Prostate gland (tissue), 2 donors: ENCODE measurements at places on chromosomes 7 and 10.

DNA sequence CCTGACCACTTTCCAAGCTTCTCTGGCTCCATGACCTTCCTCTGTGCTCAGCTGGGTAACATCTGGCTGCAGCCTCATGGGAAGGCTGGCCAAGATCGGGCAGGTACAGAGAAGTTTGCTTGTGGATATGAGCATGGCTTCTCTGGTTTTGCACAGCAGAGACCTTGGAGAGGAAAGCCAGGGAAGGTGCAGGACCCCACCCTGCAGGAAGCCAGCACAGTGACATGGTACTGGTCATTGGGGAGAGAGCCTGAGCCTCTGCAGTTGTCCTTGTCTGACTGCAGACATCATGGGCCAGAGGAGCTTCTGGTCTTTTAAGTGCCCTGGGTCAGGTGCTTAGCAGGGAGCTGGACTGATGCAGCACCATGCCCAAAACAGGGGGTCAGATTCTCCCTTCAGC, 70.6 kb upstream of the LEP start:
- no peak for DNase-seq

- no peak for DNase-seq
Observed at GRCh38 chr10:29239569-29240472, 49.0 kb upstream of the LYZL1 start.

DNA sequence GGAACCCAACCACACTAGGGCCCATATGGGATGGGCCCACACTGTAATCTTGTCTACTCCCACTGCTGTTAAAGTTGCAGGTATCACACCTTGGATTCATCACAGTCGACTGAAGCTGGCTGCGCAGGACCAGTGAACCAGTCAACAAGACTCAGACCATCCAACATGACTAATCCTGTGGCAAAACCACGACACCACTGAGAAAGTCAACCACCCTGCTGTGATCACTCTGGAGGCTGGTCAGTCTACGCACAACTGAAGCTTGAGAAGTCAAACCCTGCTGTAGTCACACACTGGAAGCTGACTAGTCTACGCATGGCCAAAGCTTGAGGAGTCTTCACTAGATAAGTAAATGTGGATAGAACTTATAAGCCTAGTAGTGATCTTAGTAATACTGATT, 9.6 kb upstream of the CYREN start:
- DNase-seq, result no peak

DNA sequence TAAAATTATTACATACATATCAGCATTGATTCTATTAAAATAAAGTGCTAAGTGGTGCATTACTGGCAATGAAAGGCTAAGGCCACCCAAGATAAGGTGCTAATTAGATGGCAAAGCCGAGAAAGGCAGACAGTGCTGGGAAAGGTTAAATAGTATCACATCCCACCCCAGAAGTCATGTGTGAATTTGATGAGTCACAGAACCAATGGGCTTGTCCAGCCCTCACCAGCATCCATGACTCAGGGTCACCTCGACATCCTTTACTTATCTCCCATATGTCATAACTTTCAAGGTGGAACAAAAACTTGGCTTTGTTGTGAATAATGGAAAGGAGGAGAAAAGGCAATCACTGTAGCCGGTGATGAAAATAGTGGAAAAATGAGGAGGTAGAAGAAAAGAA, 459.1 kb downstream of the PLXNA4 start:
- no peak for DNase-seq

DNA sequence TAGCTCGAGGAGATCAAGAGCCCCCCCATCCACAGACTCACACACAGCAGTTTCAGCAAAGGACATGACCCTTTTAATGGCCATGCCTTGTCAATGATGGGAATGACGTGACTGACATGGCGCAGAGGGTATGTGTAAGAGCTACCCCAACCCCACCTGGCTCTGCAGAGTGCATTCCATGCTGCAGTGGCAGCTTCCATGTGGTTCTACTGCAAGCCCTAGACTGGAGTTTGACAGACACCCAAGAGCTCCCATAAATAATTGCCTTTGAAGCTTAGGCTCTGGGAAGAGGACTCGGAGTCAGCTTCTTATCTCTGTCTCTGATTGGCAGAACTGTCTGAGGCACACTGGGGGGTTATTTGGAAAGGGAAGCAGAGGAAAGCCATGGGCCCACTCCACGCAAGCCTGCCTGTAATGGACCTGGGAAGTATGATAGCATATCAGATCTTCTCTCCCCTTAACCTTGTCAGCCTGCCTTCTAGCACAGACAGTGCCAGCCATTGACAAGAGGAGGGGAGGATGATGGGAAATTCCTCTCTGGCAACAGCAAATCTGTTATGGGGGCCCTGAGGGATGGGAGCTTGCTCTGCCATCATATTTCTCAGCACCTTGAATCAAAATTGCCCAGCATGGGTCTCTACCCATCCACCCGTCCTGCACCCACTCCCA, 478.5 kb upstream of the PODXL start:
- no peak for DNase-seq

- DNase-seq, result no peak
Observed at GRCh38 chr10:122564980-122565379, 4.4 kb downstream of the DMBT1 start.

GRCh38 chr10:116866066-116866465, 16.8 kb downstream of the ENO4 start:
- DNase-seq, result no peak

GRCh38 chr7:4841007-4841784, 20.6 kb downstream of the PAPOLB start:
- no peak for DNase-seq

- no peak for DNase-seq
Observed at GRCh38 chr7:99311702-99312101, 14.0 kb upstream of the ARPC1A start.

GRCh38 chr7:22157552-22157951, 199.4 kb downstream of the RAPGEF5 start:
- no peak for DNase-seq

DNA sequence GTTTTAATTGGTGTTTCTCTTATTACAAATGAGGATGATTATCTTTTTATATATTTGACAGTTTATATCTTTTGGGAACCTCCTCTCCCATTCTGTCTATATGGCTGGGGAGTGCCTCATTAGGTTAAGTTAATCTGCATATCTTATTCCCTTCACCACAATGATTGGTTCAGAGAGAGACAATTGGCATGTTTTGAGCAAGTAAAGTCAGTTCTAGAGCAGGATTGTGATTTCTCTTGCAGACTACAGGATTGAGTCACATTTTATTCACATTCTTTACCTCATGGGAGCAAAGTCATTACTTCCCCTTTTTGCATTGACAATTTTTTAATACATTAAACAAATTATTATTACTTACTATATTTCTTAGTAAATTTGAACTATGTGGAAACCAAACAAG, 345.6 kb downstream of the MDFIC start:
- DNase-seq, result no peak

DNA sequence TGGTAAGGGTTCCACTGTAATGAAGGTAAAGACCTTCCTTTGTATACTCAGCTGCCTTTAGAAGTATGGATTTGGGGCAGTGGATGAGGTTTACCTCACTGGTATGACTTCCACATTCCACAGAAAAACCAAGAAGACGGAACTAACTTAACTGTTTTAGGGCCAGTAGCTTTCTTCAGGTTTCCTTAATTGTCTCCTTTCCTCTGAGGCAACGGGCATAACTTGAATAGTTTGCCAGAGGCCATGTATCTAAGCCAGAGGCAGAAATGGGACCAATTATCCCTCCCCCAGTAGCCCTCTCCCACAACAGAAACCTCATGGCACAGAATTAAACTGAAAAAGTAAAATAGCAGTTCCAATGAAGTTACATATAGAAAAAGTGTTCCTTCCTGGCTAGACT, 281.7 kb downstream of the PHTF2 start:
- no peak for DNase-seq

GRCh38 chr10:92757711-92758104, 68.0 kb downstream of the HHEX start:
- no peak for DNase-seq

DNA sequence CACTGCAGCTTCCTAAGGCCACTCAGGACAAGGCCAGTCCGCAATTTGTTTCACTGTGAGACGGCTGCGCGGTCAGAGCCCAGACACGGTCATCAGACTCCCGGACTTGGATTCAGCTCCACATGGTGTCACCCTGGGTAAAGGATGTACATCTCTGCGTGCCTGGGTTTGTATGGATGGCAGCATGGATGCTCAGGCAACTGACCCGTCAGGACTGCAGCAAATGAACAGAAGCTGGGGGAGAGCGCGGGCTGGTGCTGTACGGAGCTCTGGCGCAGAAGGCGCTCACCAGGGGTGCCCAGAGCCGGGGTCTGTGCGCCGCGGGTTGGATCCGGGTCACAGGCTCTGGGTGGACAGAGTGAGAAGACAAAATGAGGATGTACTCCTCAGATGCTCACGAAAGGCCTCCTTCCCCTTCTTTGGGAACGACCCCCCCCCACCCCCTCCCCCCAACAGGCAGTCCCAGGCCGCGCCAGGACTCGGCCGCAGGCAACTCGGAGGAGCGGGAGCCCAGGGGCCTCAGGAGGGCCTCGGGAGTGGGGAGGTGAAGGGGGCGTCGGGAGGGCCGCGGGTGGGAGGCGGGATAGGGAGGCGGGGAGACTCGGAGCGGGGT, 92.4 kb downstream of the CXCL12 start:
- no peak for DNase-seq

DNA sequence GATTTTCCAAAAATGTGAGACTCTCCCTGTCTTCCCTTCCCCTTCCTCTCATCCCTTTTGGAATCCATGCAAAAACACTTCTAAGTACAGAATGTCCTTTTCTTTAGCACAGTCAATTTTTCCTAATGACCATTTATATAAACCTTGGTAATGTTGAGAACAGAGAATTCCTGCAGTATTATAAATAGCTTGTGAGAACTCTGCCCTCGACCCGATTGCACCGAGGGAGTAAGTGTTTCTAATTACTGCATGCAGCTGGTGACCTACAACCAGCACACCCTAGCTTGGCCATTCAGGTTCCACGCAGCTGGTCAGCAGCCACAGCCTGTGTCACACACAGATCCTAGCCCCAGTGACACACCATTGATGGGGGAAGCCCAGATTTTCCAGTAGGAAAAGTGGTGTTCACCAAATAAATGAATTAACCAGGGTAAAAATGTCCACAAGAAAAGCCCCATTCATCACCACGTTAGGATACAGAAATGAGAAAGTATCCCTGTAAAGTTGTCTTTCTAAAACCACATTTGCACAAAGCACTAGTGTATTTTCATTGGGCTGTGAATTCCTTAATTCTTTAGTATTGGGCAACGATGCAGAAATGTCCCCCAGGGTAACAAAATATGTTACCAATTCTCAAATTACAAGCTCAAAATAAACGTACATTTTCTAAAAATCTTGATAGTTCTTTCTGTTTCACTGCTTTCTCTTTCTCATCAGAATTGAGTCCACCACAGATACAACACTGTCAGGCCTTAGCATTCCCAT, 499.0 kb upstream of the KLF6 start:
- DNase-seq, result no peak

DNA sequence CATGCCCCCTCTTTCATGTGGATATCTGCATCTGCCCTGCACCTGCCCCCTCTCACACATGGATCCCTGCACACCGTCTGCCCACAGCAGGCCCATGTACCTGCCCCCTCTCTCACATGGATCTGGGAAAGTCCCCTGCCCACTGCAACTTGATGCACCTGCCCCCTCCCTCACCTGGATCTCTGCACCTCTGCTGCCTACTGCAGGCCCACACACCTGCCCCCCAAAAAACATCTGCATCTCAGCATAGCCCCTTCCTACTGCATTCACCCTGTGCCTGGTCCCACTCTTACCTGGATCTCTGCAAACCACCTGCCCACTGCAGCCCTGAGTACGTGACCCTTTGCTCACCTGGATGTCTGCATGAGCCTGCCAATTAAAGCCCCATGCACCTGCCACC, 479.8 kb downstream of the PTPRN2 start:
- DNase-seq, result no peak

GRCh38 chr7:8035647-8036518, 67.3 kb downstream of the GLCCI1 start:
- DNase-seq, result no peak

- DNase-seq, result no peak
Observed at GRCh38 chr7:40194745-40195144, 59.9 kb downstream of the SUGCT start.

DNA sequence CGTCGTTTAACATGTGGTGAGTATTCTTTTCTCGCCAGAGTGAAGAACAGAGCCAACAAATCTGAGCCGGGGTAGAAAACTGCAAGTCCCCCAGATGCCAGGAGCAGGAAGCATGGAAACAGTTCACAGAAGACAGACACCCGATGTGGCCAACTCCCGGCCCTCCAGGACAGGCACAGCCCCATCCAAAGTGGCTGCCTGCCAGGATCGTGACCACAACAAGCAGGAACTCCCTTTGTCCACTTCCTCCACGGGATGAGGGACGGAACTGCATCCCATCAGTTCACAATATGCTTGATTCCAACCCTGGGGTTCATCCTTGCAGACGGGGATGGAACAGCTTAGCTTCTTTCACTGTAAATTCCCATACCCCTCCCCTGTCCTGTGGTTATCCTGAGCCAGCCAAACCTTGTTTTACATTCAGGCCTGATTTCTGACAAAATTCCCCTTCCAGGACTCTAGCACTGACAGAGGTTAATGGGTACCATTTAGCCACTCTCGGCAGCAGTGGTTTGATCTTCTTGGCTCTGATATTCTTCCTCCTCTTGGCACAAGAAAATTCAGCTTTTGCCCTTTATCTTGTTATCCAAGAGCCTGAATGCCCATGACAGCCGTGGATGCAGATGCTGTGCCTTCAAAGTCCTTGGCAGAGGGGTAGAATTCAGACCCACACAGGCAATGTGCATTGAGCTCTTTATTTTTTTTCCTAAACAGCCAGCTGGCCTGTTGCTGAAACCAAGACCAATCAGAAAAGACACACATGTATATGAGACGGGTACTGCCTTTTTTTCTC, 105.5 kb upstream of the FAM204A start:
- DNase-seq, result peak; percentile 19

DNA sequence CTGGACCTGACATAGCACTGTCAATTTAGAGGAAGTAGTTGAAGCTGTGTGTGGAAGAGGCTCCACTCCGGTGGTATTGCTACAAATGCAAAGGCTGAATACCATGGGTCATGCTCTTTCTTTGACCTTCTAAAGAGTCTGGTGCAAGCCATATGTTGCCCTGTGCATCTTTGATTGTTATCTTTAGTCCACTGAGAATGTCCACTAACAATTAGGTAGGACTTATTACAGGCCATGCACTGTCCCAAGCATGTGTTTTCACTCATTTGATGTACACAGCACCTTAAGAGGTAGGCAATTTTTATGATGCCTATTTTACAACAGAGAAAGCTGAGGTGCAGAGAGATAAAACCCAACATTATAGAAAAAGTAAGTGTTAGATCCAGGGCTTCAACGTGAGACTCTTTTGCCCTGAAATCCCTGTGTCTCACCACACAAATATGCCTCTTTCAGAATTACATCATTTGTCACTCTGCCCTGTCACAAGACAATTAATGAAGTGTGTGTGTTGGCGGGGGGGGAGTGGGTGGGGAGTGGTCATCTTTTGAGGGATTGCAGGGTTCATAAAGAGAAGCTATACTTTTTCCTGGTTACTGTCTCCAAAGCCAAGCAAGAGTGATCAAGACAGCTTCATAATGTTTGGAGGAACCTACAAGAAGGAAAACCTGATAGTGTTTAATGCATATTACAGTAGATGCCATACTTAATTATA, 637.6 kb upstream of the IGFBP3 start:
- no peak for DNase-seq

- DNase-seq, result no peak
Observed at GRCh38 chr10:27671821-27672220, 73.8 kb downstream of the MKX start.

GRCh38 chr10:124579011-124579399, 117.4 kb downstream of the LHPP start:
- DNase-seq, result no peak

- DNase-seq, result no peak
Observed at GRCh38 chr10:79178614-79179163, 109.9 kb downstream of the ZMIZ1 start.

GRCh38 chr10:13842117-13842516, 255.4 kb downstream of the PRPF18 start:
- DNase-seq, result no peak
